ENCODE measurements at places on chromosomes 4 and X.

DNA sequence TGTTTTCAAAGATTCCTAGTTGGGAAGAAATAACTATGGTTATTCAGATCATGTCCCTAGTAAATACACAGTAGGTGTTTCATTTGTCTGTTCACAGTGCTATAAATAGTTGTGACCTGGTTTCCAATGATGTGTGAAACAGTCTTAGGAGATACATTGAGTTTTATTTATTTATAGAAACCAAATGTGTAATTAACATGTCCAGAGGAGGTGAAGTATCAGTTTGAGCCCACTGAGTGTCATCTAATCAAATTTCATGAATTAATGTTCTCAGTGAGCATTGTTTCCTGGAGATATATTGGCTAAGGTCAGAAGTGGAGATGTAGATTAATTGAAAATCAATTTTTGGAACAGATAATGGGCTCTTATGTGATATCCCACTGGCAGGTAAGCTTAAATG lies 996.3 kb downstream of the FSTL5 start:
- DNase-seq = no peak

- DNase-seq = no peak
Observed at GRCh38 chr4:151568966-151569365, 160.0 kb downstream of the FHIP1A start.

- no peak for DNase-seq
Observed at GRCh38 chr4:954211-955020, 19.0 kb downstream of the DGKQ start.

DNA sequence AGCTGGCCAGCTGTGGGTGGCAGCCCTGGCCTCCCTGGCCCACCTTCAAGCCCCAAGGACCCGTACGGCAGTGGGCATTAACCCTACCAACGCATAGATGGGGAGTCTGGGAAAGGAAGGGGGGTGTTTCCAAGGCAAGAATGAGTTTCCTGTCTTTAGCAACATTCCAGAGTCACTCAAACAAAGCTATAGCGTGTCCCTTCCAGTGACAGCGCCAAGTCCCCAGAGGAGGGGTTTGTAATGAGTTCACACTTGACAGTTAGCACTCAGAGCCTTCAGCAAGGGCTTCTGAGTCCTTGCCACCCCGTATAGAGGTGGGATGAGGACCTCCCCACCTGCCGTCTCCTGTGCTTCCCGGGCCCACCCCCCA lies 1.8 kb downstream of the BGN start:
- no peak for DNase-seq

DNA sequence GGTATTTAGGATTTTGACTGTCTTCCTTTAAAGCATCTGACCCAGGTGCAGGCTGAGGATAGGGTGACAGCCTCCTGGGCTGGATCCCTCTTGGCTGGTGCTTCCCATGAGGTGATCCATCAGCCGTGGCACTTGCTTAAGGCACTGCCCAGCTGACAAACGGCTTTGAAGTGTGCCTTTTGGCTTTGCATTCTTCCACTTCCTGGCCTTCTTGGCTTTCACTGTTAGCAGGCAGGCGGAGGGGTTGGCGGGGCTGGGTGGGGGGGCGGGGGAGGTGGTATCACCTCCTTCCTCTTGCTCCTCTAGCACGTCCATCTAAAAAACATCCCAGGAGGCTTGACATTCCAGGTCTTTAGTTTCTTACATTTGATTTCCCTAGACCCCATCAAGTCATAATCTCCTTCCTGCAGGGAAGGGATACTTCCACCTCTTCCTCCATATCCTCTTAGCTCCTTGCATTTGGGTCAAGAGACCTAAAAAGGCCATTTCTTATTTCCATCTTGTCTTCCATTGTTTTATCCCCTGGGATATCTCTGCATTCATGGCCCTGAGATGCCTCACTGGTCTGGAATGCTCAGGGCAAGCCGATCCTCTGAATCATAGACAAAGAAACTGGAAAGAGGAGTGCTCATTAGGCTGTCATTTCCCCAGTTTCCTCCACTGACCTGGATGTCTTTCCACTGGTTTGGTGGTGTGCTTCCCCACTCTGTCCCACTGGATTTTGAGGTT lies 11.3 kb upstream of the APLN start:
- no peak for DNase-seq

DNA sequence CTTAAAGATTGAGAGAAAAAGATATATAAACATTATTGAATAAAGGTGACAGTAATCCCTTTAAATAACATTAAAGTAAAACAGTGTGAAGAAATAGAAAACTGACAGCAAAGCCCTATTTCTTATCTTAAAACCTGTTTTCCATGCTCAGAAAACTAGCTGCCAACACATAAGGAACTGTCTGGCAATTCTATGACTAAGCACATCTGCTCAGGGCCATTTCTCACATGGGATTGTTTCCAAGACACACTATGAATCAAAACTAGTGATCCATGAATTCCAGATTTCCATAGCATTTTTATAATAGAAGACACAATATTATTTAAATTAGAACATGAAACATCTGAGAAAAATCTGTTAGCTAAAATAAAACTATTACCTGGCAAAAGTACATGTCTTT lies 113.4 kb downstream of the SCLT1 start:
- DNase-seq = no peak

DNA sequence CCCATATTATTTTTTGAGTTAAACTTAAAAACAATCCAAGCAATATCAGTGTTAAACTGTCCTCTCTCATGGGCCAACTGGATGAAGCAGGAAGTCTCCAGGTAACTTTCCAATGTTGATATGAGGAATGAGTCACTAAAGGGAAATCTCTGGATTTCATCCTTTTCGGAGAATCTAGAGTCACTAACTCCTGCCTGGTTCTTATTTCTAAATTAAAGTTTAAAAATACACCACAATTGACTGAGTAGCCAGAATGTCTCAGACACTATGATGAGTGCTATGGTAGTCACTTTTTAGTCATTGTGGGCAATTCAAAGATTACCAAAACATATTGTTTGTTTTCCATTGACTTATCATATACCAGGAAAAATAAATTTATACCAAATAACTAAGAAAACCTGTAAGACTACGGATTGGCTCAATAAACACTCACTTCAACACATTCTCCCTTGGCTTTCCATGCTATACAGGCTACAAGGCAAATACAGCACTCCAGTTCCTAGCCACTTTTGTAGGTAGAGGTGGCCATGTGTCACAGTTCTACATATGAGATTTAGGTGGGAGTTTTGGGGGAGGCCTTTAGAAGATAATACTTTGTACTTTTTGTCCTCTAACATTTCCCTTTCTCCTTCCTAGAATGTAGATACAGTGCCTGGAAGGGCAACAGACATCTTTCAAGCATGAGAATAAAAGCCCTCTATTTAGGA lies 8.6 kb downstream of the SLC9B2 start:
- no peak for DNase-seq

- no peak for DNase-seq
Observed at GRCh38 chr4:117941611-117942010, 92.7 kb upstream of the NDST3 start.

DNA sequence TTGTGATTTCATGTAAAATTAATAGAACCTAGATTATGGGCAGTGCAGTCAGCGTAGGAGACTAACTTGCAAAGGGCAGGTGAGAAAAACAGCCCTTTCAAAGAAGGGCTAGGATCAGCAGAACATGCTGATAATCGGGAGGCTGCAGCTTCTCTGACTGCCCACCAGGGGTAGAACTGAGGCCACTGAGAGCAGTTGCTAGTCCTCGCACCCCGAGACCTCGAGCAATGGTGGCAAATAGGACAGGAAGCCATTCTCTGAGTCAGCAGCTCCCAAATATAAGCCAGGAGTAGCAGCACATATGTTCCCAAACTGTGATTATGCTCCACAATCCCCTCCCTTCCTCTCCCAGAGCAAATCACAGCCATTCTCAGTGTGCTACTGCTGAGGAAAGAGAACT lies 186.5 kb downstream of the MSL3 start:
- DNase-seq = no peak

DNA sequence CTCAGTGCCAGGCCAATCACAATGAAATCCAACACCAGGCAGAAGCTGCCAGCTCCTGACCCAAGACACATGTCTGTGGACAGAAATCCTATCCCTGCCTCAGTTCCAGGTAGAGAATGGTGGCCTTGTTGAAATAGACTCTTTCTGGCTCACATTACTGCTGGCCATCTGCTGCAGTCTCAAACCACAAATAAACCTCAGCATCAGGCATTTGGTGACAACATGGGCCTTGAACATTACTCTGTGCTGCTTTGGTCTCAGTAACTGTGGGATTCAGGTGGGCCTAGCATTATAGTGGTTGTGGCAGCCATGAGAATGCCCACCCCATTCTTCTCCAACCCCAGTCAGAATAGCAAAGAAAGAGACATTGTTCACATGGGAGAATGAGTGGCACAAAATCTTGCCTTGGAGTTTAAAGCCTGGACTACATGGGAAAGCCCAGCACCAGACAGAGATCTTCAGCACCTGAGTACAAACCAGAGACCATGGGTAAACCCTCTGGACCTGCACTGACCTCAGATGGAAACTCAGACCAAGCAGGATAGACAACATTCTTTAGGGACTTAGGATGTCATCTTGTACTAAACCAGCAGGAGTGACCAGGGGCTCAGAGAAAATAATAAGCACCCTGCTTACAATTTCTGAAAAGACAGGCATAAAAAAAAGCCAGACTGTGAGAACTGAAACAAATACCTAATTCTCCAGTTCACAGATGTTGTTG lies 50.4 kb upstream of the TRAM1L1 start:
- no peak for DNase-seq

- DNase-seq = no peak
Observed at GRCh38 chr4:61770456-61770855, 570.3 kb downstream of the ADGRL3 start.

DNA sequence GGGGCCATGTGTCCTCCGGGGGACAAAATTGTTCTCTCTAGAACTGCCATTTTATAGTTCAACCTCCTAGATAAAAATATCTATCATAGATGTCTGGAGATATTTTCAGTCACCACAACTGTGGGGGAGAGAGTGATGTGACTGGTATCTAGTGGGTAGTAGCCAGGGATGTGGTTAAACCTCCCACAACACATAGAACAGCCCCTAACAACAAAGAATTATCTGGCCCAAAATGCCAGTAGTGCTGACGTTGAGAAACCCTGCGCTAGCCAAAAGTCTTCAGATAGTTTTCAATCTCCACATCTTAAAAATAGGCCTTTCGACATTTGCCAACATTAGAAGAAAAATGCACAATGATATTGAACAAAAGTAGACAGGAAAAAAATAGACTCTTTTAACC lies 19.0 kb upstream of the SUPT20HL2 start:
- DNase-seq = no peak

DNA sequence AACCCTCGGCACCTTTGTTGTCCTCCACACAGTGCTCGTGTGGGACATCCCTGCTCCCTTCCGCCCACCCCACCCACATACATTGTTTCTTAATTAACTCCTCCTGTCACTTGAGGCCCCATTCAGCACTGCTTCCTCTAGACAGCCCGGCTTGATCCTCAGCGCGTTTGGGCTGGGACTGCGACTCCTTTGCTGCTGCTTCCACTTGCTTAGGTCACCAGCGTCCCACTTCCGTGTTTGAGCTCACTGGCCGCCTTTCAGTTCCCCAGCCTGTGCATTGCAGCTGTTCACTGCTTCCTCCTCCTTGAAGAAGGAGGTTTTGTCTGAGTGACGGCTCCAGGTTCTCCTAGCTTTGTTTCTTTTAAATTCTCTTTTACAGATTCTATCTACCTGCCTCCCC lies 16.1 kb downstream of the RNF4 start:
- DNase-seq = peak; percentile 54

DNA sequence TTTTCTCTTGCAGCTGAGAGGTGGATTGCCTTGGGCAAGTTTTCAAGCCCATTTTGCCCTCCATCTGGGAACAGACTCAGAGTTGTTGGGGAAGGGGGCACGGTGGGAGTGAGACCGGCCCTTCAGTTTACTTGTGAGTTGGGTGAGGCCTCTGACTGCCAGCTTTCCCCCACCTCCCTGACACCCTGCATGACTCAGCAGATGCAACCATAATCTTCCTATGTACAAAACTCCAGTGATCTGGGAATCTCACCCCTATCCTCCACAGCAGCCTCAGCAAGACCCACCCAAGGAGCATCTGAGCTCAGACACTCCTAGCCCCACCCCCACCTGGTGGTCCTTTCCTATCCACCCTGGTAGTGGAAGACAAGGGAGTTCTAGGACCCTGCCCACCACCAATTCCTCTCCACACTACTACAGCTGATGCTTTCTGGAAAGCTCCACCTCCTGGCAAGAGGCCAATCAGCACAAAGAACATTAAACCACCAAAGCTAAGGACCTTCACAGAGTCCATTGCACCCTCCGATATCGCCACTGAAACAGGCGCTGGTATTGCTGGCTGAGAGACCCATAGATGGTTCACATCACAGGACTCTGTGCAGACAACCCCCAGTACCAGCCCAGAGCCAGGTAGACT lies 99.4 kb upstream of the STK26 start:
- DNase-seq = no peak

DNA sequence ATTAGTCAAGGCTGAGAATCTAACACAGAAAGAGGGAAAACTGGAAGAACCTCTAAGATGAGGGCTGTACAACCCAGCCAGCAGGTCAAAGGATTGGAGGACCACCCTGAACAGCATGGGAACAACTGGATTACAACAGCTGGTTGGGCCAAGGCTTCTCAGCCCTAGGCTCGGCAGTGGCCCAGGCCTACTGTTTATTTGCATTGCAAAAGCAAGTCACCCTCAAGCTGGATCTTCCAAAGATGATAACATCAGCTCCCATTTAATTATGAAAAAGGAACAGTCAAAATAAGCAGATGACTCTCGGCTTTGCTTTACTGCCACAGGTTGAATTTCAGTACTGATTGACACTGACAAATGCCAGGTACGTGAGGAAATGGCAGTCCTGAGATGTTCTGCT lies 61.8 kb downstream of the GPC3 start:
- no peak for DNase-seq

DNA sequence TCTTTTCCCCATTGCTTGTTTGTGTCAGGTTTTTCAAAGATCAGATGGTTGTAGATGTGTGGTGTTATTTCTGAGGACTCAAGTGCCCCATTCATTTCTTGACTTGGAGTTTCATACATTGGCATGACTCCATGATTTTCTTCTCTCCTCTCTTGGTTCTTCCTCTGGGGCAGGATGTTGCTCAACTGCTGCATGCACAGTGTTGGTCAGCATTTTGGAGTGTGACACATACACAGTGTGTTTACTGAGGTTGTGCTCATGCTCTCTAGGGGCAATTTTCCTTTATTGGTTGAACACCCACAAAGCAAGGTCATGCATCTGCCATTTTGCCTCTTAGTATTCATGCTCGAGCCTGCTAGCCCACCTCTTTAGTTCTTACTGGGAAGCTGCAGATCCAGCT lies 1993.8 kb downstream of the ARAP2 start:
- no peak for DNase-seq

DNA sequence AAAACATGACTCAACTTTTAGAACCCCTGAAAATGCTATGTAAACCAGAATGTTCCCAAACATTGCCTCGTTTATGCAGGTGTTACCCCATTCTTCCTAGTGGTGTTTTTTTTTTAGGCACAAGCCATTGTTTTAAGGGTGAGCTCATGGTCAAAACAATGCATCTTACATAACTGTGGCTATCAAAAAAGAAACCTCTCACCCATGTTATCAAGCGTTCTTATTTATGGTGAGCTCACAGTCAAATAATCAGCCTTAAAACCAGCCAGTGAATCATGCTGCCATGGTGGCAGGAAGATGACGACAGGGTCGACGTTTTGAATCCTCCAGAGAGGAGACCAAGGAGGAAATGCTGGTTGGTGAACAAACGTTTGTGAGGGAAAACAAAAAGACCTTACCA lies 195.2 kb downstream of the KDR start:
- no peak for DNase-seq

All from stimulated activated CD4-positive, alpha-beta T cell treated with anti-CD3 and anti-CD28 coated beads, Interleukin-4, amount 100 ng/mL, for 24 hours (primary cell).